Activated CD8-positive, alpha-beta T cell treated with anti-CD3 and anti-CD28 coated beads, Interleukin-2, amount 10 ng/mL, durations not matched to agents 7 days and 5 days (primary cell): ENCODE measurements at places on chromosomes 7 and 10.

DNA sequence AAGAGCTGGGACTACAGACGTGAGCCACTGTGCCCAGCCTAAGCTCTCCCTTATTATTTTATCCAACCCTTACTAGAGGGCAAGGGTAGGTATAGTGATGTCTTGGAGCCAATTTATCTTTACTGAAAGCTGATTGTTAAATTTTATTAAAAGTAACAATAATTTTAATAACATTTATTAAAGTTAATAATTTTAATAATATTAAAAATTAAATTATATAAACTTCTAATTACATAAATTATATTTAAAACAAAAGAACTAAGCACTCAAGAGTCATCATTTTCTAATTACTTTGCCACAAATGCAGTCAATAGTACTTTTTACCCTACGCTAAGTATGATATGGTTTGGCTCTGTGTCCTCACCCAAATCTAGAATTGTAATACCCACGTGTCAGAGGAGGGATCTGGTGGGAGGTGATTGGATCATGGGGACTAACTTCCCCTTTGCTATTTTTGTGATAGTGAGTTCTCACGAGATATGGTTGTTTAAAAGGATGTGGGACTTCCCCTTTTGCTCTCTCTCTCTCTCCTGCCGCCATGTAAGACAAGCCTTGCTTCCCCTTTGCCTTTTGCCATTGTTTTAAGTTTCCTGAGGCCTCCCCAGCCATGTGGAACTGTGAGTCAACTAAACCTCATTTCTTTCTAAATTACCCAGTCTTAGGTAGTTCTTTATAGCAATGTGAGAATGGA lies 58.4 kb upstream of the ETV1 start:
- no peak for DNase-seq

DNA sequence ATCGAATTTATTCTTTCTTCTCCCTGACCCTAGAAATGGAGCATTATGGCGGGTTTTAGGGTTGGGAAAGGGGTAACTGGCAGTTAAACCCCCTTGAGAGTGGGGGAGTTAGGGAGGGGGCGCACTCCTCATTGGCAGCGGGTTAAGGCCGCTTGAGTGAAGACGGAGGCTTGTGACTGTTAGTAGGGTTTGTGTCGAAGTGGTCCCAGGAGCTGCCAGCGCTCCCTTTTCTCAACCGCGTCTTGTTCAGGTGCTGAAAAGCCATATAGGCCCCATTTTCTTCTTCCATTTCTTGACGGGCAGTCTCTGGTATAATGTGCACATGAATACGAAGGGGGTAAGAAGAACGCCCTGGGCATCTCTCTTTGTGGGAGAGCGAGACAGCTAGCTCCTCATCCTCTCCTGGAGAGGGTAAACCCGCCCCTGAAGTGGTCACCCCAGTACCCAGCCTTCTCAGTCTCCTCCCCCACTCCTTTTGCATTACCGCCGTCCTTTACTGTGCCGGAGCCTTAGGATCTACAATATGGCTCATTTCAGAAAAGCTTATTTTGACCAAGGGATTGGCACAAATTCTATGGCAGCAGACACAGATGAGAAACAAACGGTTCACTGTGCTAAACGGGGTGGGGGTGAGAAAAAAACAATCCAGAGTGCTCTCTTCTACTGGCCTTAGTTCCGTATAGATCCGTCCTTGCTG lies 836 bp downstream of the KMT2E start:
- DNase-seq = peak; percentile 73

GRCh38 chr7:45143616-45144015 lies 14.0 kb upstream of the RAMP3 start:
- no peak for DNase-seq

DNA sequence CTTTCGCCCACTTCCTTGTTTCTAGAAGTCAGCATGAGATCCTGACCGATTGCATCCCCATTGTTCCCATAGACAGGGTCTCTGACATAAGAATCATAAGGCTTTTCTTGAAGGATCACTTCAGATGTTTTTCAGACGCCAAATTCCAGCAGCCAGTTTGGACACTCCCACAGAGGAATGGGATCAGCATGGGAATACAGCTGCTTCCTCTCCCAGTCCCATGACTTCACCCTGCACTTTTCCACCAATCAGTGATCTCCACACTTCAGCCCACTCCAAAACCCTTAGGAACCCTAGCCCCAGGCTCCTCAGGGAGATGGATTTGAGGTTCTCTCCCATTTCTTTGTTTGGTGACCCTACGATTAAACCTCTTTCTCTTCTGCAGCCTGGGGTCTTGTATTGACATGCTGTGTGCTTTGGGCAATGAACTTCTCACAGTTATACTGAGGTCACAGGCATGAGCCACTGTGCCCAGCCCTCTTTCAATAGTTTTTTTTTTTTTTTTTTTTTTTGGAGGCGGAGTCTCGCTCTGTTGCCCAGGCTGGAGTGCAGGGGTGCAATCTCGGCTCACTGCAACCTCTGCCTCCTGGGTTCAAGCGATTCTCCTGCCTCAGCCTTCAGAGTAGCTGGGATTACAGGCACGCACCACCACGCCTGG lies 52.8 kb upstream of the CHST3 start:
- no peak for DNase-seq

- no peak for DNase-seq
These were observed 706.9 kb upstream of the GHITM start for GRCh38 chr10:83432261-83433045.

DNA sequence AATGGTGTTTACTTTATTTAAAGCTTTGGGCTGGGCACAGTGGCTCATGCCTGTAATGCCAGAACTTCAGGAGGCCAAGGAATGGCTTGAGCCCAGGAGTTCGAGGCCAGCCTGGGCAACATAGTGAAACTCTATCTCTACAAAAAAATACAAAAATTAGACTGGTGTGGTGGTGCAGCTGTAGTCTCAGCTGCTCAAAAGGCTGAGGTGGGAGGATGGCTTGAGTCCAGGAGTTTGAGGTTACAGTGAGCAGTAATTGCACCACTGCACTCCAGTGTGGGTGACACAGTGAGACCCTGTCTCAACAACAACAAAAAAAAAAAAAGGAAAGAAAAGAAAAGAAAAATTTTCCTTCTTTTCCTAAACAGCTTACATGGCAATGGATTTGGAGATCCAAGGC lies 22.0 kb downstream of the SLC16A9 start:
- no peak for DNase-seq

DNA sequence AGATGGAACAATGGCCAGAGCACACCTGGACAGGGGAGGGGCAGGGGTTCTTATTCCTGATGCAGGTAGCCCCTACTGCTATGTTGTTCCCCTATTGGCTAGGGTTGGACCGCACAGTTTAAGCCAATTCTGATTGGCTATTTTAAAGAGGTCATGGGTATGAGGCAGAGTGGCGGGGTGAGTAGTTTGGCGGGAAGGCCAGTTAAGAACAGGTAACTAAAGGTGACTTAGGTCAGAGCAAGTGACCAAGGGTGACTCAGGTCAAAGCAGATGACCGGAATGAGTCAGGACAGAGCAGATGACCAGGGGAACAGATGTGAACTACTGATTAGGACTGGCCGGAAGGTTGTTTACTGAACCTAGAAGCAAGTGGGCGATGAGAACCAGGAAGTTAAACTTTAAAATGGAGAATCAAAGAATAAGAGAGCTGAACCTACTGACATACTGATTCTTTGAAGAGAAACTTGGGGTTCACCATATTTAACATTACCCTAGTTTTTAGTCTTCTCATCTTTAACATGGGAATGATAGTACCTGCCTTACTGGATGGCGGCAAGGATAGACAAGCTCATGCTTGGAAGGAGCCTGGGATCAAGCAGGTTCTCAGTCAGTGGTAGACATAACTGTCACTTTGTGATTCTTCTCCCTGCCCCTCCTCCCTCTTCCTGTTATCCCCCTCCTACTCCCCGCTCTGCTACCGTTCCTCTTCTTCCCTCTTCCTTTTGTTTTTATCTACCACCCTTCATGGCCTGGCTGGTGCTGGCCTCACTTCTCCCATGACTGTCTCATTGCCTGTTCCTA lies 55.0 kb downstream of the CCNY start:
- DNase-seq = no peak

GRCh38 chr7:3080106-3080505 lies 36.4 kb upstream of the CARD11 start:
- no peak for DNase-seq

- no peak for DNase-seq
These were observed 15.2 kb upstream of the FZD1 start for GRCh38 chr7:91248996-91249395.

- no peak for DNase-seq
These were observed 51.9 kb upstream of the PRKAR1B start for GRCh38 chr7:778968-779451.

DNA sequence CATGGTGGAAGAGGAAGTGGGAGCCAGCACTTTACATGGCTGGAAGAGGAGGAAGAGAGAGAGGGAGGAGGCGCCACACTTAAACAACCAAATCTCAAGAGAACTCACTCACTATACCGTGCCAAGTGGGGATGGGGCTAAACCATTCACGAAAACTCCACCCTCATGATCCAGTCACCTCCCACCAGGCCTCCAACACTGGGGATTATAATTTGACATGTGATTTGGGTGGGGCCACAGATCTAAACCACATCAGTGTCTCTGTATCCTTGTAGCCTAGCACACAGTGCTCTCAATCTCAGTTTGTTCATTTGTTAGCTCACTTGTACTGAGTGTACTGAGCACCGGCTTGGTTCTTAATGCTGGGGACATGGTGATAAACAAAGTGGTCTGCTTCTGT lies 228.3 kb downstream of the BUB3 start:
- DNase-seq = no peak

GRCh38 chr7:30351286-30351685 lies 66.9 kb downstream of the ZNRF2 start:
- no peak for DNase-seq
